Astrocyte (in vitro differentiated cells and primary cell): ENCODE measurements at places on chromosomes 3 and 15.

- peaks cover 5% of the 10 kb centered on the region for H3K4me1 ChIP-seq
- no peaks in the 10 kb centered on the region for H3K27me3 ChIP-seq
- no peaks in the 10 kb centered on the region for H3K36me3 ChIP-seq
- H3K27ac ChIP-seq = no peak overlapping the region
- H3K4me3 ChIP-seq = no peak overlapping the region
- DNase-seq = peak; percentile 56
These were observed 262.7 kb downstream of the FEZF2 start for GRCh38 chr3:62110443-62111225.

GRCh38 chr3:132554437-132554836 lies 42.6 kb upstream of the ACKR4 start:
- H3K36me3 ChIP-seq = no peaks in the 10 kb centered on the region
- H3K27me3 ChIP-seq = no peaks in the 10 kb centered on the region
- H3K4me3 ChIP-seq = no peak overlapping the region
- peaks cover 20% of the 10 kb centered on the region for H3K4me1 ChIP-seq
- DNase-seq = peak; percentile 50
- H3K27ac ChIP-seq = no peak overlapping the region

GRCh38 chr15:35606450-35606779 lies 60.5 kb upstream of the DPH6 start:
- no peaks in the 10 kb centered on the region for H3K27me3 ChIP-seq
- H3K36me3 ChIP-seq = no peaks in the 10 kb centered on the region
- H3K27ac ChIP-seq = no peak overlapping the region
- H3K4me3 ChIP-seq = no peak overlapping the region
- no peak for DNase-seq

DNA sequence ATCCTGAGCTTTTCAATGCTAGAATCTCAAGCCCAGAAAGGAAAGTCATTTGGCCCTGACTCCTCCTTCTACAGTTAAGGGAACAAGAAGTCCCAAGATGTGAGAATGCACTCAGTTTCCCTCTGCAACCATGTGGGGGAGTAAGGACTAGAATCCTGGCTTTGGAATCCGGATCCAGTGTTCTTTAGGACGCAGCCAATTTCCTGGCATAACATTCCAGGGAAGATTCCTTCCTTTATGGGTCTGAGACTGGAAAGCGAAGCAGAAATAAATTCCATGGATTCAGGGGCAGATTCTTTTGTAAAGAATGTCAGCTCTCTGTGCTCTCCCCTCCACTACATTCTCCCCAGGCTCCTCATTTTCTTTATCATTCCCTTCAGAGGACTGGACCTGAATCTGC lies 151.8 kb upstream of the SOX14 start:
- no peak overlapping the region for H3K4me3 ChIP-seq
- H3K27me3 ChIP-seq = no peaks in the 10 kb centered on the region
- no peak overlapping the region for H3K27ac ChIP-seq
- no peak for DNase-seq

- no peaks in the 10 kb centered on the region for H3K4me1 ChIP-seq
- DNase-seq = no peak
- no peak overlapping the region for H3K4me3 ChIP-seq
- H3K27ac ChIP-seq = no peak overlapping the region
These were observed 14.5 kb downstream of the SLC6A20 start for GRCh38 chr3:45781841-45782240.

DNA sequence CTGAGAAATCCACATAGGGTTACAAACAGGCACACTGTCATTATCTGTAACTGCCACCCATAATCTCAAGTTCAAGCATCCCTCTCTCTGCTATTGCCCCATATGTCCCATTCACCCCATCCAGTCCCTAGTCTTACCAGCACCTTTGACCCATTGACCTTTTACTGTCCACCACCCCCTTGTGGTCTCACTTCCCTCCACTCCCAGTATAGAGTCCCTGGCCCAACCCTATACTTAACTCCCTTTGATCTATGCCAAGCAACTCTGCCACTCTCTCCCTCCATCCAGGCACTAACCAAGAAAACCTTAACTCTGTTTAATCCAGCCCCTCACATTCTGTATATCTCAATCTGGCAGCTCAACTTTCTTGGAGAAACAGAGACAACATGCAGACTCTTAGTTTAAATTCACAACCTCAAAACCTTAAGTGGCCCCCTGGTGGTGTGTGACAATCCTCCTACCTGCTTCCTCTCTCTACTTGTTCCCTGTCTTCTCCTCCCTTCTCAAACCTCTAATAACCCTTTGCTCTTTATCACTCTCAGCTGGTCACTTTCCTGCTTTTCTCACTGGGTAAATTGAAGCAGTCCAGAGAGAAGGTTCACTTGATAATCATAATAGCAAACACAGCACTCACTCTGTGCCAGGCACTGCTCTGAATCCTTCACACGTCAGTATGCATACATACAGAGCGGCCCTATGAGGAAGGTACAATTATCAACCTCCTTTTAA lies 162.7 kb downstream of the STT3B start:
- no peaks in the 10 kb centered on the region for H3K36me3 ChIP-seq
- DNase-seq = no peak
- no peak overlapping the region for H3K4me3 ChIP-seq

DNA sequence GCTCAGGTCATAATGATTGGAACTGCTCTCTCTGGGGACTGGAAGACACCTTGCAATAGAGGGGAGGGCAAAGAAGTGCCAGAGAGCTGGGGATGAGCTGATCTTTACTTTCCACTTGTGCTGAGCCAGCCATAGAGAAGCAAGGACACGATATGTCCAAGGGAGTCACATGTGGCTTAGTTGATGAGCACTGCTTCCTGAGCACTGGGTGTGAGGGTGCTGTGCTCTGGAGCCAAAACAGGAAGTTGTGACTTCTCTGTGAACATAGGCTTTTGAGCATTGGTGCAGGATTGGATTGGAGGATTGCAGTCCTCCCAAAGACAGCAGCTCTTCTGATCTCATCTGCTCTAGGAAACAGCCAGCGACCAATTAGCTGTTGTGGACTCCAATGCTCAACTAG lies 6.7 kb downstream of the PARP14 start:
- DNase-seq = no peak
- no peak overlapping the region for H3K4me3 ChIP-seq
- no peaks in the 10 kb centered on the region for H3K27me3 ChIP-seq
- H3K27ac ChIP-seq = no peak overlapping the region
- H3K4me1 ChIP-seq = peaks cover 15% of the 10 kb centered on the region
- no peaks in the 10 kb centered on the region for H3K36me3 ChIP-seq

GRCh38 chr3:75329476-75330097 lies 334.5 kb upstream of the FRG2C start:
- H3K4me1 ChIP-seq = no peaks in the 10 kb centered on the region
- peak; percentile 14 for DNase-seq
- no peak overlapping the region for H3K4me3 ChIP-seq

- DNase-seq = peak; percentile 10
- peaks cover 57% of the 10 kb centered on the region for H3K27me3 ChIP-seq
- peaks cover 4% of the 10 kb centered on the region for H3K4me1 ChIP-seq
- H3K4me3 ChIP-seq = peak overlapping the region; percentile 61
- no peaks in the 10 kb centered on the region for H3K36me3 ChIP-seq
These were observed 112.1 kb upstream of the ICE2 start for GRCh38 chr15:60590935-60591495.

GRCh38 chr3:186514296-186515002 lies 29.7 kb downstream of the CRYGS start:
- H3K36me3 ChIP-seq = no peaks in the 10 kb centered on the region
- peaks cover 25% of the 10 kb centered on the region for H3K27me3 ChIP-seq
- no peak overlapping the region for H3K27ac ChIP-seq

- H3K27me3 ChIP-seq = no peaks in the 10 kb centered on the region
- no peak overlapping the region for H3K27ac ChIP-seq
- no peak for DNase-seq
- H3K4me3 ChIP-seq = no peak overlapping the region
- no peaks in the 10 kb centered on the region for H3K4me1 ChIP-seq
- H3K36me3 ChIP-seq = no peaks in the 10 kb centered on the region
These were observed 119.3 kb upstream of the SLC24A5 start for GRCh38 chr15:48001393-48002039.

DNA sequence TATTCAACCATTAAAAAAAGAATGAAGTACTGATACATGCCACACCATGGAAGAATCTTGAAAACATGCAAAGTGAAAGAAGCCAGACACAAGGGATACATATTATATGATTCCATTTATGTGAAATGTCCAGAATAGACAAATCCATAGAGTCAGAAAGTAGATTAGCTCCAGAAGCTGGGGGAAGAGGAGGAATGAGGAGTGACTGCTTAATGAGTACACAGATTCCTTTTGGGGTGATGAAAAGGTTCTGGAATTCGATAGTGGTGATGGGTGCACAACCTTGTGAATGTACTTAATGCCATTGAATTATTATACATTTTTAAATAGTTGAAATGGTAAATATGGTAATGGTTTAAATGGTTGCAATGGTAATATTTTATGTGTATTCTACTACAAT lies 90.6 kb upstream of the SPATA12 start:
- no peak overlapping the region for H3K4me3 ChIP-seq
- H3K36me3 ChIP-seq = no peaks in the 10 kb centered on the region
- no peaks in the 10 kb centered on the region for H3K27me3 ChIP-seq
- peak; percentile 13 for DNase-seq

- H3K36me3 ChIP-seq = no peaks in the 10 kb centered on the region
- no peak overlapping the region for H3K4me3 ChIP-seq
- H3K27me3 ChIP-seq = no peaks in the 10 kb centered on the region
- DNase-seq = peak; percentile 48
These were observed 168.1 kb upstream of the CD96 start for GRCh38 chr3:111373861-111374260.

DNA sequence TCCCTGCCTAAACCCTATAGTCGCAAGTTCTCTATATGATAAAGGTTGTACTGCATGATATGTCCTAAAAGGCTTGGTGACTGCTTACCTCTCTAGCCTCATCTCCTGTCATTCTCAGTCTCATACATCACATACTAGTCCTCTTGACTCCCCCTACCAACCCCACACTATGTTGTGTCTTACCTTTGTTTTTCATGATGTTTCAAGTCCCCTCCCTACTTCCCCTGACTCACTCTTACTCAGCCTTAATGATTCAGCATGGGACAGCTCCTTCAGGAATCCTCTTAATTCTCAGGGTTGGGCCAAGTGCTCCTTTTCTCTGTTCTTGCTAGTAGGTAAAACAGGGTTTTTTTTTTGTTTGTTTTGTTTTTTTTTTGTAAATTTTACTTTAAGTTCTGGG lies 49.6 kb downstream of the SLMAP start:
- H3K27me3 ChIP-seq = no peaks in the 10 kb centered on the region
- DNase-seq = peak; percentile 82
- peak overlapping the region; percentile 44 for H3K27ac ChIP-seq

DNA sequence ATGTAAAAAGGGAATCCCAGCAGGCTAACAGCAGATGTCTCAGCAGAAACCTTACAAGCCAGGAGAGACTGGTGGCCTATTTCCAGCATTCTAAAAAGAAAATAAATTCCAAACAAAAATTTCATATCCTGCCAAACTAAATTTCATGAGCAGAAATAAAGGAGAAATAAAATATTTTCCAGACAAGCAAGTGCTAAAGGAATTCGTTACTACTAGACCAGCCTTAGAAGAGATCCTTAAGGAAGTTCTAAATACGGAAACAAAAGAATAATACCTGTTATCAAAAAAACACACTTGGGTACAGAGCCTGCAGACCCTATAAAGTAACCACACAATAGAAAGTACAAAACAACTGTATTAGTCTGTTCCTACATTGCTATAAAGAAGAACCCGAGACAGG lies 41.4 kb downstream of the HDGFL3 start:
- DNase-seq = no peak
- H3K27ac ChIP-seq = no peak overlapping the region
- no peaks in the 10 kb centered on the region for H3K36me3 ChIP-seq
- H3K4me1 ChIP-seq = peaks cover 20% of the 10 kb centered on the region
- H3K27me3 ChIP-seq = no peaks in the 10 kb centered on the region
- H3K4me3 ChIP-seq = no peak overlapping the region

DNA sequence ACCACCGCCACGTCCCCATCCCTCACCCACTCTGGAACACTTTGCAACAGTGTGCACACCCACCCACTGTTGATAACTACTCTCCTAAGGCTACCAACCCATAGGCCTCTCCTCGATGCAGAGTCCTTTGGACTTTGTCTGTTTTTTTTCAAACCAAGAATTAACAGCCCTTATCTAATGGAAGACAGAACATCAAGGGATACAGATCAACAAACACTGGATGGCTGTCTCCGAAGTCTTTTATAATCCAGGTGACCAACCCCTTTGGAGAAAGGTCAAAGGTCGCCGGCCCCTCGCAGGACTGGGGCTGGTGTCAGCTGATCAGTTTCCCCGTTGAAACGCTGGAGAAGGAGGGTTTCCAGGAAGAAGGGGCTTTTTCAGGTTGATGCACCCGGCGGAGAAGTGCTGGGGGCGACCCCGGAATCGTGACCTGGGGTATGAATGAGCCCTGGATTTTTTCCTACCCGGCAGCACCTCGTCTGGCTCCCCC lies 532 bp downstream of the B4GALT4 start:
- peaks cover 13% of the 10 kb centered on the region for H3K4me1 ChIP-seq
- H3K36me3 ChIP-seq = peaks cover 7% of the 10 kb centered on the region
- H3K4me3 ChIP-seq = peak overlapping the region; percentile 74
- DNase-seq = no peak
- peak overlapping the region; percentile 82 for H3K27ac ChIP-seq

DNA sequence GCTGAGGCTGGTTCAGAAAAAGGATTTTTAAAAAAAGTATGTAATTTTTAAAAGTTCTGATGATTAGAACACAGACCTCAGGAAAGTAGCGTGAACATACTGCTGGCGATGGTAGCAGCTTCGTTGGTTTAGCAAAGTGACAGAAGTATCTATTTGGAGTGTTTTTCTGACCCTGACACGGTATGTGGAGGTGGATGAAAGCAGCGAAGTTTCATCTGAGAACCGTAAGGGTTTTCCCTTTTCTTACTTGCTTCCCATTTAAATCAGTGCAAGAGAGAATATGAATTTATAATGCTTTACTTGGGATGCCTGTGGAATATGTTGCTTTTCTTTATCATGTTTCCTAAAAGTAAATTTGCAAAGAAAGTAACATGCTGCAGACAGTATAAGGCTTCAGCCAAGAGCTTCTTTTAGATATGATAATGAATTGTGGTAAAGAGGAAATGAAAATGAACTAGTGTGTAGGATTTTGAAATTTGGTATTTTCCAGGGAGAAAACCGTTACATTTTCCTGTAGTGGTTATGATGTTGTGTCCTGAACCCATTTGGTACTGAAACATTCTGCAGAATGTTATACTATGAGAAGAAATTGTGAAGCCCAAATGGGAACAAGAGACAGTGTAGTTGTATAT lies 3.9 kb downstream of the CHST2 start:
- no peak overlapping the region for H3K27ac ChIP-seq
- no peaks in the 10 kb centered on the region for H3K36me3 ChIP-seq
- no peak overlapping the region for H3K4me3 ChIP-seq
- H3K4me1 ChIP-seq = peaks cover 6% of the 10 kb centered on the region
- DNase-seq = no peak
- H3K27me3 ChIP-seq = no peaks in the 10 kb centered on the region

DNA sequence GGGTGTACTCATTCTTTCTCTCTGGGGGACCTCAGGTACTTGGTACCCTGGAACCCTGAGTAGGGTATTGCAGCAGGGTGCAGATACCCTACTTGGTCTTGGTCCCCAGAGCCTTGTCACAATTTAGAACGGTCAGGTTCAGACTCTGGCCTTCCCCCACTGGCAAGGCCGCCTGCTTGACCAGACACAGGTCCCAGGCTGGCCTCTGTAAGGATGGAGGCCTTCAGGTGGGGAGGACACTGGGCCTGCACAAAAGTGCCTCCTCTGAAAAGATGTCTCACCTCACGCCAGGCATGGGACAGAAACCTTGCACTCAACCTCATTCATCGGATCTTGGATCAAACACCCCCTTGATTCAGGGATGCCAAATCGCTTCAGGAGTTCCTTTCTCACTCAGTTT lies 158.4 kb downstream of the KLF13 start:
- H3K4me3 ChIP-seq = no peak overlapping the region
